ENCODE measurements at places on chromosomes 16 and 17. TPM values are rescaled to one million over a fixed set of nuclear protein-coding genes. Genes with fewer than 3 reads are reported as not detected.
A peak's percentile ranks its signal among the peaks of the same experiment; 100 is the strongest.

- DNase-seq, result peak; percentile 37
Measured at GRCh38 chr17:6713130-6713917, at the start of gene SLC13A5. Gene SLC13A5 (minus strand): TSS chr17:6713369. CDS start chr17:6713333, 36 bp downstream.

GRCh38 chr17:6867849-6868248, 36.3 kb upstream of the TEKT1 start:
- no peak for DNase-seq

BCO1 gene
- total RNA-seq, result not detected

TBC1D3C gene
- total RNA-seq, result not detected

- DNase-seq, result no peak
Measured at GRCh38 chr16:63925221-63925620, 1196.6 kb downstream of the CDH11 start.

GRCh38 chr17:66152756-66153155, 39.2 kb downstream of the CEP112 start:
- DNase-seq, result no peak

KLHL10 gene
- total RNA-seq, result 0.19 TPM

DNA sequence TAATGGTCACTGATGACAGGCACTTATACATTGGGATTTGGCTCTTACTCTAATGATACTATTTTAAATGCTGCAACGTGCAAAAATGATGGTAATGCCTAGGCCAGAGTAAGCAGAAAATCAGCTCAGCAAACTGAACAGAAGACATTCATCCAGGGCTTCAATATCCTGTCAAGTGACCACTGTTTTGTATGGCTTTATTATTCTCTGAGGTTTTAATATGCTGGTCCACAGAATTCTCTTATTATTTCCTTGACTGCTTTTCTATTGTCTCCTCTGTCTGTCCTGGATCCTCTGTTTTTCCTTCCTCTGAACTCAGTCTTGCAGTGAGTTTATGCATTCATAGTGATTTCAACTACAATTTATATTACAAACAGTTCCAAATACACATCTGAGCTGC, 90.8 kb upstream of the PMFBP1 start:
- DNase-seq, result no peak

DNA sequence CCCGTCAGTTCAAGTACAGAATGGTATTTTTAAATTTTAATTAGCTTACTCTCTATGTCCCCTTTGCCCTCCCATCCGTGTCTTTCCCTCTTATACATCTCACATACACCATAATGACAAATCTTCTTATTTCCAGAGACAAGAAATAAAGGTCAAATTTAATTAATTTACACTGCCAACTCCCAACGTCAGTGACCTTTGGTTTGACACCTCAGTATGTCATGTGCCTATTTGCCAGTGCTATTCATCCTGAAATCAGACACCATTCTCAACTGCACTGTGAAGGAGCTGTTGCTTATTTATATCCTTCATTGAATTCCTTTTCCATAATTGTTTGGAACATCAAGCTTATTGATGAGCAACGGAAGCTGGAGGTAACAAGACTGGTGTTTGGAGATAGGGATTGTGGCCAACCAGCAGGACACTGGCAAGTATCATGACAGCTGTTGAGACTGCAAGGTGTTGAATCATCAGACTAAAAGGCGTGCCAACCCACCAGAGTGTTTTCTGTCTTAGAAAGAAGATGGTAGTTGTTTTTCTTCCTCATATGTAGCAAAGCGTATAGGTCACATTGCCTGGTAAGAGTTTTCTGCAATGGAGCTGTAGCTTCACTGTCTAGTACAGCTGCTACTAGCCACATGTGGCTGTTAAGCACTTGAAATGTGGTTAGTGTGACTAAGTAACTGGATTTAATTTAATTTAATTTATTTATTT, 12.5 kb downstream of the CALCOCO2 start:
- no peak for DNase-seq

DPEP3 gene
- 0.11 TPM for total RNA-seq

WSCD1 gene
- 0.16 TPM for total RNA-seq

FAM20A gene
- not detected for total RNA-seq

- DNase-seq, result no peak
Measured at GRCh38 chr17:30381340-30381659, 2.6 kb downstream of the CPD start.

- no peak for DNase-seq
Measured at GRCh38 chr16:55728797-55729196, 73.0 kb downstream of the SLC6A2 start.

GRCh38 chr17:77257169-77257568, 116.4 kb downstream of the SEC14L1 start:
- DNase-seq, result no peak

GRCh38 chr17:38893607-38894006, 23.7 kb downstream of the LASP1 start:
- peak; percentile 61 for DNase-seq

NGFR gene
- total RNA-seq, result 0.46 TPM

DNA sequence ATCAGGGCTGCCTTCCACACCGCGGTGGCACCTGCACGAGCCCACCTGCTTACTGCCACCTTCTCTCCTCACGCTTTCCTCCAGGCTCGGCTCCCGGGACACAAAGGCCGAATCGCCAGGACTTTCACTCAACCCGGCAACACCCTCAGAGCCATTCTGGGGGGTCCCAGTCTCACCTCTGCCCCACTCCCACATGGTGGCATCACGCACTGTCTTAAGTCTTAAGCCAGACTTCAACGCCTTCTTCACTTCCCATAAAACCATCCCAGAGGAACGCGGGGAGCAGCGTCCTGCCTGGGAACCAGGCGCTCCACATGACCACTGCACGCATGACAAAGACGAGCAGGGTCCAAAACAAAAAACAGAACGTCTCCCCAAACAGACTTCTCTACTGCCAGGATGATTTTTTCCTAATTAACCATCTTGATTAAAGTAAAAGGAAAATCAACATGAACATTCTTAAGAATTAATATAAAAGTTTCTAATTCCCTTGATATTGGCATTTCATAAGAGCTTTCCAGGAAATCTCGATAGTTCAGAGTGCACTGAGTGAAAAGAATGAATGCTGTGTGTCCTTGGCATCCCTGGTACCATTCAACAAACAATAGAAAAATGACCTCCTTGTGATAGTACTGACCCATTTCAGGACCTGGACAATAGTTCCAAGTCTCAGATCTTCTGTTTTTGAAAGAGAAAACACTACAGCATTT, 2.6 kb downstream of the CANT1 start:
- DNase-seq, result no peak

GRCh38 chr16:89141884-89142267, 29.7 kb upstream of the CDH15 start:
- DNase-seq, result no peak

DNA sequence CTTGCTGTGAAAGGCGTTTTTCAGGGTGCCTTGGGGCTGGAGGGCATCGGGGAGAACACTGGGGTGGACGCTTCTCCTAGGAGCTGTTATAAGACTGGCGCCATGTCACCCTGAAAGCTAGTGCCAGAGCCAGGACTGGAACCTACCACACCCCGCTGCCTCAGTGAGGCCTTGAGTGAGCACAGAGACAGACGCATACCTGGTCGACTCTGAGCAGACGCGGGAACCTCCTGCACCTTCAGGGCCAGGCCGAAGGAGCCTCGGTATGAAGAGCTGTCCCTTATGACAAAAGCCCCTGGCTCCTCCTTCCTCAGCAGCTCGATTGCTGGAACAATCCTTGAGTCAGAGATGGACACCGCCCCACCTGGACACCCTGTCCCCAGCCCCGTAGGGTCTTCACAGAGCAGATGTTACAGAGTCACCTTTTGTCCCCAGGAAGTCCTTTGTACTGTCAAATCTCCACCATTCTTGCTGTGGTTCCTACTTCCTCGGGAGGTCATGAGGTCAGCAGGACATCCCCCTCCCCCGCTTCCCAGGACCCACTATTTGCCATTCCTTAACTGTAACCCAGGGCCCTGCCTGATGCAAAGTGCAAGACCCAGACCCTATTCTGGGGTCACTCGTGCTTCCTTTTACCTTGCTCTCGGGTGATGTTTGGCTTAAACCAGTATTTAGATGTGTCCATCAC, 17.0 kb downstream of the TNS4 start:
- no peak for DNase-seq

DNA sequence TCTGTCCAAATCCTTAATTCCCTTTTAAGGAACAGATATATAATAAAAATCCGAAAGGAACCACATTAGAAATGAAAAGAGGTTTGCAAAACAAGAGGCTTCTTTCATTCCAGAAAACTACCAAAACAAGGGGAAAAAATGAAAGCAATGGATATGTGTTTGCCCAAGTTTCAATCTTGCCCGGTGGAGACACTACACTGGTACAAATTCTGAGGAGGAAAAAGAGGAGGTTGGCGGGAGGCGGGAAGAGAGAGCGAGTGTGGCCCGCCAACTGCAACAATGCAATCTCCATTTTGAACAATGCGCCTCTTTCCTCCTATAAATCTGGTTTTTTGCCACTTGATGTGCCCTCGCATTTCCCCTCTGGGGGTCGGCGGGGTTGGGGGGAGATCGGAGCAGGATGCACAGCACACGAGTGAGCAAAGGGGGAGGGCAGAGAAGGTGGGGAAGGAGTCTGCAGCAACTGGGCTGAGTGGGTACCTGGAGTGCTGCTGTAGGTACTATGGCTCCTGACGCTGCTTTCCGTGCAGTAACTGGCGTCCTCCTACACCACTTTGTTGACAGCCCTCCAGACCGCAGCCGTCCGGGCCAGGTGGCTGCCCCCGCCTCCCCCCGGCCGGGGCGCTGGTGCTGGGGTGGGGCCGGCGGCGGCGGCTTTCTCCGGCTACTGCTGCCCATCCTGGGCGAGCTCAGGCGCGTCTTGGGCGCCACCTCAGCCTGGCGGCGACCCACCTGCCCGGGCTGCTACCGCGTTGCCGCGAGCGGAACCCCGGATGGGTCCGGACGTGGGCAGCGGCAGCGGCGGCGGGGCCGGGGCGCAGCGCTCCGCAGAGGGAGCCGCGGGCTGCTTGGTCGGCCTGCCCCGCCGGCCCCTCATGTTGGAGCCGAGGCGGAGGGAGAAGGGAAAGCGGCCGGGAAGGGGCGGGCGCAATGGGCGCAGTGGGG, 93.8 kb upstream of the PLEKHM1 start:
- DNase-seq, result peak; percentile 78

DNA sequence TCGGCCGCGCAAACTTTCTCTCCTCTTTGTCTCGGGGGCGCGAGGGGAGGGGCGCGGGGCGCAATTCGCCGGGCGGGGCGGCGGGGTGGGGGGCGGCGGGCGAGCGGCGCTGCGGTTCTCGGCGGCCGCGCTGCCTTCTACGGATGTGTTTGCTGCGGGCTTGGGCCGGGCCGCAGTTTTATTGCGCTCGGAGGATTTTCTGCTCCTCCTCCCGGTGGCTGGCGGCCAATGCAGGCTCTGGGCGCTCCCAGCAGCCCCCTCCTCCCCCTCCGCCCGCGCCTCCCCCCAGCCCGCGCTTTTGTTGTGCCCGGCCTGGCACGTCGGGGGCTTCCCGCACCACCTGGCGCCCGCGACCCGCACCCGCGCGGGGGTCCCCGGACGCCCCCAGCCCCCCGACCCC, at the start of gene TIMP2:
Gene TIMP2 (minus strand): TSS at position 154 of the 400 bp plus-strand sequence. CDS start 299 bp downstream, outside the sequence.
- DNase-seq, result peak; percentile 83

DNA sequence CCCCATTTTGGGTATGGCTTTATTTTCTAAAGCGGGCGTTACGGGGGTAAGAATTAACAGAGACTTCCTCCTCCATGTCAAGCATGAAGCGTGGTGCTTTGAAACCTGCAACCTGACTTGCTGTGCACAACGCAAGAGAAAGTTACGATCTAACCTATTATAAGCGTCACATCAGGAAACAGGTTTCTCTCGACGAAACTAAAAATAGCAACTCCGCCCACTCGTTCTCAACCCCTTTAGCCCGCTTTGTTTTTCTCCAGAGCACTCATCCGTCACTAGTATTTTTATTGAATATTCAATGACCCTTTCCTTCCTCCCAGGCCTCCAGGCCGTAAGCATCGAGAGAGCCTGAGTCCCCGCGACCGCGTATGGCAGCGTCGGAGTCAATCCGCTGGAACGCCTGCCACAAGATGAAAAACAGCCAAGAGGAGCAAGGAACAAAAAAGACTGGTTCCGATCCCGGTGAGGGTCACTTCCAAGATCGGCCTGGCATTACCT, 555 bp downstream of the NUP88 start:
- DNase-seq, result peak; percentile 80

- DNase-seq, result no peak
Measured at GRCh38 chr16:64773638-64774037, 348.2 kb downstream of the CDH11 start.

SLC52A1 gene
- total RNA-seq, result 0.26 TPM

DNA sequence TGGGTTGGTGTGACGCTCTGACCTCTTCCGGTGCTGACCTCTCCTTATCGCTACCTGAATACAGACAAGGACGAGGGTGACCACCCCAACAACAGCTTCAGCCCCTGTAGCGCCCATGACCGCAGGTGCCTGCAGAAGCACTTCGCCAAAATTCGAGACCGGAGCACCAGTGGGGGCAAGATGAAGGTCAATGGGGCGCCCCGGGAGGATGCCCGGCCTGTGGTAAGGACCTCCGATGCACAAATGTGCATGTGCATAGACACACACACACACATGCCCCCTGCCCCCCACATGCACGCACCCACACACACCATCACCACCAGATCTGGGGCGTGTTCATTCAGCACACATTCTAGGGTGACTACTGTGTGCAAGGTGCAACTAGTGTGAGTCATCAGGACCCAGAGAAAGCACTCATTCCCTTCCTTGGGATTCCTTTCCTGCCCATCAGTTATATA, 9.7 kb downstream of the IGFBP4 start:
- DNase-seq, result no peak

- no peak for DNase-seq
Measured at GRCh38 chr16:48907906-48908634, 298.1 kb upstream of the N4BP1 start.

DNA sequence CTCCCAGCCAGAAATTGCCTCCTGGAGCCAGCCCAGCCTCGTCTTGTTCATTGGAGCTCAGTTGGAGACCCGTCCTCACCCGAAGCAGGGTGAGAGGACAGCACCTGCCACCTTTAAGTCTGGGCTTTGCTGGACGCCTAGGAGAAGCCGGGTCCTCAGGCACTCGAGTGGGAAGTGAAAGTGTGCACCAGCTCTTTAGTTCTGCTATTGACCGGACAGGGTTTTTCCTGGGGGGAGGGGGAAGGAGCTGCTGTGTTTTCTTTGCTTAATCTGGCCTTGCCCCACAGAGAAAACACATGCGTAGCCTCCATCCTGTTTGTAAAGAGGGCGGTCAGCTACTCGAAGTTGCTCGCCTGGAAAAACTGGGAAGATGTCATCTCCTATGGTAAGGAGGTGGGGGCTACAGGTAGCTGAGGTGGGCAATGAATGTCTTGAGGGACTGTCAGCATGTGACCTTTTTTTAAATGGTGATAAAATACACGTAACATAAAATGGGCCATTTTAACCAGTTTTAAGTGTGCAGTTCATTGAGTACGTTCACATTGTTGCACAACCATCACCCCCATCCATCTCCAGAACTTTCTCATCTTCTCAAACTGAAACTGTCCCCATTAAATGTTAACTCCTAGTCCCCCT, 34.4 kb downstream of the CMIP start:
- no peak for DNase-seq

GRCh38 chr17:48134912-48135480, 27.4 kb downstream of the SNX11 start:
- DNase-seq, result no peak

DNA sequence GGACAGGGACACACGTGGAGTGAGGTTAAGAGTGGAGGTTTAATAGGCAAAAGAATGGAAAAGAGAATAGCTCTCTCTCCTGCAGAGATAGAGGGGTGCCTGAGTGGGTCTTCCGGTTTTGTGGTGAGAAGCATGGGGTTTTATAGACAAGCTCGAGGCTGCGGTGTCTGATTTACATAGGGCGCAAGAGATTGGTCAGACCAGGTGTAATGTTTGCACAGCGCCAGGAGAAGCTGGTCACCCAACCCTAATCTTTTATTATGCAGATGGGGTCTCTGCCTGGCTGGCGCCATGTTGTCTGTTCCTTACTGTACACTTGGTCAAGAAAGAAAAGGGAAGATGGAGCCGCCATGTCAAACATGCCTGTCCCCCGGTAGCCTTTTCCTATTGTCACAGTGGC, 44.5 kb upstream of the MLYCD start:
- DNase-seq, result no peak

Data from activated CD4-positive, alpha-beta T cell treated with anti-CD3 and anti-CD28 coated beads for 36 hours (primary cell).